ENCODE measurements at places on chromosomes 4 and X.

DNA sequence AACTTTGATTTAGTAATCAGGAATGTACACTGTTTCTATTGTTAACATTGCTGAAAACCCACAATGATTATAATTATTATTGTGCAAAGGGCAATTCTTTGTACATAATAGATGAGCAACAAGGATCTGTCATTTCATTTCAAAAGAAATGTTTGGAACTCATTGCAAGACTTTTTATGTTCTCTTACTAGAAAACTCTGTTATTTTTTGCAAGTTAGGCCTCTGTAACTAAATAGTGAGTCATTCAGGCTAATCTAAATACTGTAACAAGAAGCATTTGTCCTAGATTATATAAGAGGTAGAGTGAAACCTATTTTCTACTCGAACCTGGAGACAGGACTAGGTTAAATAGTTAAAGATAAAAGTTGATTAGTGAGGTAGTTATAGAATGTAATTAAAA, 93.2 kb upstream of the FAM47B start:
- no peak for DNase-seq

- DNase-seq, result no peak
Measured at GRCh38 chr4:99827454-99827853, 10.8 kb downstream of the DAPP1 start.

GRCh38 chrX:103910430-103910829, 52.0 kb upstream of the TMSB15B start:
- DNase-seq, result no peak

- no peak for DNase-seq
Measured at GRCh38 chr4:121648516-121648915, 48.3 kb downstream of the ANXA5 start.

- no peak for DNase-seq
Measured at GRCh38 chr4:151409470-151410313, 716 bp downstream of the FHIP1A start.

GRCh38 chr4:170109586-170110284, 20.0 kb upstream of the AADAT start:
- DNase-seq, result no peak

DNA sequence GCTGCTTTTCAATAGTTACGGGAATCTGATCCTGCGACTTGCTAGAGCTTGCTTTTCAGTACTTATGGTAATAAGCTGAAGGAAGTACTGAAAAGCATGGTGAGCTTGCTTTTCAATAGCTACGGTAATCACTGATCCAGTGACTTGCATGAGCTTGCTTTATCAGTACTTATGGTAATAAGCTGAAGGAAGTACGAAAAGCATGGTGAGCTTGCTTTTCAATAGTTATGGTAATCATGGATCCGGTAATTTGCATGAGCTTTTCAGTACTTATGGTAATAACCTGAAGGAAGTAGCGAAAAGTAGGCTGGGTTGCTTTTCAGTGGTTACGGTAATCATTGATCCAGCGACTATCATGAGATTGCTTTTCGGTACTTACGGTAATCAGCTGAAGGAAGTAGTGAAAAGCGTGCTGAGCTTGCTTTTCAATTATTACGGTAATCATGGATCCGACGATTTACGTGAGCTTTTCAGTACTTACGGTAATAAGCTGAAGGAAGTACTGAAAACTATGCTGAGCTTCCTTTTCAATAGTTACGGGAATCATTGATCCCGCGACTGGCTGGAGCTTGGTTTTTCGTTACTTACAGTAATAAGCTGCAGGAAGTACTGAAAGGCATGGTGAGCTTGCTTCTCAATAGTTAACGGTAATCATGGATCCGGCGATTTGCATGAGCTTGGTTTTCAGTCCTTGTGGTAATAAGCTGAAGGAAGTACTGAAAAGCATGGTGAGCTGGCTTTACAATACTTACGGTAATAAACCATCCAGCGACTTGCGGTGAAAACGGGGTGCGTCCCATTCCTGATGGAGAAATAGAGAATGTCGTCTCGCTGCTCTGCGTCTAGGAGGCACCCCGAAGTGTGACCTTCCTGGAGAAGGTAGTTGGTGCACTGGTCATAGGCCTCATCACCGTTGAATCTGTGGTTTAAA, 6.5 kb downstream of the CRLF2 start:
- no peak for DNase-seq

DNA sequence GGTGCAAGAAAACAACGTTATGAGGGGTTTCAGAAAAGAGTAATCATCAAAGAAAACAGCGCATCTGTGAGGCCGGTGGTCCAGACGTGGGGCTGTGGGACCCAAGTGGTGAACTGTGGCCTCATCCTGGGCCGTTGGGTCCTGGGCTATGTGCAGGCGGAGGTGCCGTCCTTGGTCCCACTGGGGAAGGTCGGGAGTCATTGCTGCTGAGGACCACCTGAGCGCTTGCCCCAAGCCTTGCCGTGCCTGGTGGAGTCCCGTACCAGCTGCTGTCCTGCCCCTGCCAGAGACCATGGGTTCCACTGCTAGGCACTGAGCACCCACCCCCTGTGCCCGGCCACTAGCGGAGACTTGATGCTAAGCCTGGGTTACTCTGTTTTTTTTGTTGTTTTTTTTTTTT, 25.5 kb upstream of the UVSSA start:
- DNase-seq, result no peak

DNA sequence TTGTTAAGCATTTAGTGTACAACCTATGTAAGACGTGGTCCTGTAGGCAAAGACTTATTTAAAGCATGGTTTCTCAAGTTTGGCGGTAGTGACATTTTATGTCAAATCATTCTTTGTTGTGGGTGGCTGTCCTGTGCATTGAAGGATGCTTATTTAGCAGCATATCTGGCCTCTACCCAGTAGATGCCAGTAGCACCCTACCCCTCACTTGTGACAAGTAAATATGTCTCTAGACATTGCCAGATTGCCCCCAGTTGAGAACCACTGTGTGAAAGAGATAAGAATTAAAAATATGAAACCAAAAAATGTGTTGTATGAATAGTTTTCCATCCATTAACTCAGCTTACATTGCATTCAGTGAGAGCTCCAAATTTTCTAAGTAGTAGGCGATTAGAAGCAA, 25.5 kb downstream of the MMAA start:
- DNase-seq, result no peak

DNA sequence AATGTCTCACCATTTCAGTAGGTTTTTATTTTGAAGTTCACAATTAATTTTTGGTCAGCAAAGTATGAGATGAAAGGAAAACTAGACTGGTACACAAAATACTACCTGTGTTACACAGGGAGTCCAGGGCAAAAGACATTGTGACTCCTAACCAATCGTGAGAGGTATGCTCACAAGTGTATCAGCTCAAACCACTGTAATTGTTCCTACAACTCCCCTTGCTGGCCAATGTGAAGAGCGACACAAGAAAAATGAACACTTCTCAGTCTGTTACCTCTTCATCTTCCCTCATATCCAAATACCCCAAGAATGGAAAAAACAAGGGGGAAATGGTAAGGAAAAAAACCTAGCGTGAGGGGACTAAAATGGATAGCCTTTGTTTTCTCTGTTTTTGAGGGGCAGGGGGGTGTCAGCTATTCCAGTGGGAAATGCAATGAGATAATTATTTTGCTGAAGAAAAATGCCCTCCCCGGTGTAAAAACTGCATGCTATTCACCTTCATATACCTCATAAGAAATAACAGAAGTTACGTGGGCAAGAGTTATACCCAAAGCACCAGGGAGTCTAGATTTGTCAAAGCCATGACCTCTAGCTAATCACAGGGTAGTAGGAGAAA, 30.6 kb upstream of the NSUN7 start:
- no peak for DNase-seq

- no peak for DNase-seq
Measured at GRCh38 chrX:5117816-5118215, 1110.9 kb downstream of the NLGN4X start.

DNA sequence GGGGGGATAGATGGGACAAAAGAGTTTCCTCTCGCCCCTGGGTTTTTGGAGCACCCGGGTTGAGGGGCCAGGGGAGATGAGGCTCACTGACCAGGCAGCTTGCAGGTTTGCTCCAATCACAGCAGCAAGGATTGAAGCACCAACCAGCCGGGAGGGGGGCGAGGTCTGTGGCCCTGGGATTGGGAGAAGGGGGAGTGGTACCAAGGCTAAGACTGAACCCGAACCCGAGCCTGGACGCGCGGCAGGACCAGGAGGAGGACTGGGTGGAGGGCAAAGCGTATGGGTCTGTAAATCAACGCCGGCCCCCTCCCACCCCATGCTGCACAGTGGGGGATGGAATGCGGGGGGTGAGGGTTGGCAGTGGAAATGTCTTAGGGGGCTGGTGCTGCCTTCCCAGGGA, 3.5 kb downstream of the SOX3 start:
- no peak for DNase-seq

DNA sequence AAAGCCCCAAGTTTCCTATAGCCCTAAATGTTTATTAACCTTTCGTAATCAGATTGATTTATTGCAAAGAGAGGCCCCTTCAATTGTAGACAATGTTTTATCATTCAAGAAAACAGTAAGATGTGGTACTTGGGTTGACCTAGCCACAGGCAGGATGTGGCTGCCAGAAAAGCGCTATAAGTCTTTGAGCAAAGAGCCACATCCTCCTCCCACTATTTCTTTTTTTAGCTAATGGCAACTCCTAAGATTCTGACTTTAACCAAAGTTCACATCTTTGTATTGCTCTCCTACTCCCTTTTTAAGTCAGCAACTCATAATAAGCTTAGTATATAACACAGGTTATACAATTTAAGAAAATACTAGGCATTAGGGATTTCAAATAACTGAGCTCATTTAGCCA, 70.7 kb upstream of the PPP3CA start:
- DNase-seq, result no peak

DNA sequence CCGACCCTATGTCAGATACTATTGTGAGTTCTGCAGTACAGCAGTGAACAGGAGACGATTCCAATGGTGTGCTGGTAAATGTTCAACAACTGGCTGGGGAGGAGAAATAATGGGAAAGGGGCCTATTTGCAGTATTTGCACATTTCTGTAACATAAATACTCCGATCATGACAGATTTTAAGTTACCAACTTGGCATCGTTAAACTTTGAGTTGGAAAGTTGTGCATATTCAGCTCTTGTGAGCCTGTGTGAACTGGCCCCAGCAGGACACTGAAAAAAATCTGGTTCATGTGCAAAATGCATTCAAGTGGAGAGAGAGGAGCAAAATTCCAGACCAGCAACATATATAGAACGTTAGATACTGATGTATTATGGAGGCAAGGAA, 175.0 kb downstream of the MAPK10 start:
- no peak for DNase-seq

DNA sequence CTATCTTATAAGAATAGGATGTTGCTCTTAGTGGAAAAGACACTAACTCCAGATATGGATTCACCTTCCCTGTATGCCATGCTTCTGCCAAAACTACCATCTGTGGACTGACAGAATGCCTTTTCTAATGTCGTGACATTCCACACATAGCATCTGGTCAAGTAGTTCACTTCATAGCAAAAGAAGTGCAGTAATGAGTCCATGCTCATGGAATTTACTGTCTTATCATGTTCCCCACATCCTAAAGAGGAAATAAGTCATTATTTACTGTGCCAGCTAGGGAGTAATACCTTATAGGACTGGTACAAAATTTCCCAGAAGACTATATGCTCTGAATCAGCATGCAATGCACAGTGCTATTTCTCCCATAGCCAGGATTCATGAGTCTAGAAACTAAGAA, 562.4 kb downstream of the TLL1 start:
- DNase-seq, result no peak

DNA sequence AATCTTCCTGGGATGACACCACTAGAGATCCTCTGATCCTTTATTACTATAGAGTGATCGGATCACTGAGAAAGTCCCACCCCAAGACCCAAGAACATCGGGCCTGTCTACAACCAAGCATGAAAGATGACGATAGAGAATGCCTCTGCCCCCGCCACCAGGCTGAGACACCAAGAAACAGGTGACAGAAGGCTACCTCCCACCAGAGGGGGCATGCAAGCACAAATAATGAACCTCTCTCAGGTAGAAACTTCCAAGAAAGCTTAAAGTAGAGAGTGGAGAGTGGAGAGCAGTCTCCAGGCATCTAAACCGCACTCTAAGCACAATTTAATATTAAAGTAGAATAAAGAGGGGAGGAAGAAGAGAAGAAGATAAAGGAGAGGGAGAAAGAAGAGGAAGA, 402.6 kb downstream of the INPP4B start:
- DNase-seq, result no peak

DNA sequence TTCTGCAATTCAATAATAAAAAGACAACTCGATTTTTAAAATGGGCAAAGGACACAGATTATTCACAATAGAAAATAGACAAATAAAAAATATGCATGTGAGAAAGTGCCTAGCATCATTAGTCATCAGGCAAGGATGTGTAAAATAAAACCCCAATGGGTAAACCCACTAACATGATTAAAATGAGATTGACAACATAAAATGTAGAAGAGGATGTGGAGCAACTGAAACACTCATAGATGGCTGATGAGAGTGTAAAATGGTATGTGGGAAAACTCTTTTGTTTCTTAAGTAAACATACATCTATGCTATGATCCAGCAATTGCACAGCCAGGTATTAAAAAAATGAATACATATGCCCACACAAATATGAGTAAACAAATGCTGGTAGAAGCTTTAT, 177.6 kb downstream of the IQCM start:
- no peak for DNase-seq

GRCh38 chr4:85826060-85826678, 351.2 kb downstream of the ARHGAP24 start:
- no peak for DNase-seq

DNA sequence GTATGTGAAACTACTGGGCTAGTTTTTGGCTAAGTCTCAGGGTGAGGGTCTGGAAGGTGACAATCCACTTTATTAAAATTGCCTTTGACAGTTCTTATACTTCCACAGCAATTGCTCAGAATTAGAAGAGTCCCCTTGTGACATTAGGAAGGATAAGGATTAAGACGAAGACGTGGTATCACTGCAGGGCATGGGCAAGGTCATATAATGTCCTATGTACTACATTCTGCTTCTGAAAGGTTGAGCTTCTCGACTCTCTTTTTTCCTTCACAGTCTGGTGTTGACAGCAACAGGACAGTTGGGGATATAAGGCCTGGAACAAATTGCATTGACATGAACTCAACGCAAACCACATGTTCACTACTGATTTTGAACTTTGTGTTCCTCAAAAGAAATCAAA, 40.9 kb upstream of the PRDM5 start:
- no peak for DNase-seq

DNA sequence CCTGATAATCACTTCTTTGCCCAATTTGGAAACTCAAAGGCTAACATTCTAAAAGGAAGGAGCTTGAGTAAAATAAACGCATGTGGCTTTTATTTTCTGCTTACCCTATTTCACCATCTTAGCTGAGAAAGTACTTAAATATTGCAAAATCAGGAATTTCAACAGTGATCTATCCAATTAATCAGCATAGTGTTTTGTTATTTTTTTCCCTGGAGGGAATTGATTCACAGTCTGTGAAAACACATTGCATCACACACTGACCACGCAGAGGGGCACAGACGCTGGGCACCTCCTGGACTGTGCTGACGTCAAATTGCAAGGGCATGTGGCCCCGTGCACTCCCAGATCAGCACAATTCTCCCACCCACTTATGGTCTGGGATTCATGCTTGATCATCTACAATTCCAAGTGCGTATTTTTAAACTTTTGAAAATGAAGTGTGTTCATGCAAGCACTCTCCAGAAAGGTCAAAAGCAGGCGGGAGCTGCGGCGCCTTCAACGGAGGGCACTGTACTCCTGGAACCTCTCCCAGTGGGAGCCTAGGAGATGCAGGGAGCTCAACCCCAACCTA, 320.6 kb upstream of the PPARGC1A start:
- no peak for DNase-seq
